Sciatic nerve (tissue), 2 donors: ENCODE measurements at places on chromosomes 11 and 22.

GRCh38 chr11:1675536-1676228, 21.3 kb upstream of the KRTAP5-6 start:
- no peak for DNase-seq

- no peak for DNase-seq
Observed at GRCh38 chr22:29719899-29720645, at the start of gene CABP7. Gene CABP7 (plus strand): TSS chr22:29720003. CDS start chr22:29720425, 422 bp downstream.

- DNase-seq: no peak
Observed at GRCh38 chr22:46353483-46354105, 18.1 kb downstream of the TRMU start.

GRCh38 chr11:65121865-65122696, at the start of the genes FAU and MRPL49:
Gene FAU (minus strand): TSS chr11:65122134. CDS start chr11:65121813, 321 bp downstream.
Gene MRPL49 (plus strand): TSS chr11:65122321. CDS start chr11:65122347, 26 bp downstream.
- peak; percentile 98 for DNase-seq

GRCh38 chr11:110147962-110148709, 54.9 kb downstream of the ZC3H12C start:
- DNase-seq: no peak

- DNase-seq: no peak
Observed at GRCh38 chr11:27209562-27210005, 153.4 kb downstream of the CCDC34 start.

- DNase-seq: no peak
Observed at GRCh38 chr11:76277298-76278175, 71.2 kb upstream of the WNT11 start.

DNA sequence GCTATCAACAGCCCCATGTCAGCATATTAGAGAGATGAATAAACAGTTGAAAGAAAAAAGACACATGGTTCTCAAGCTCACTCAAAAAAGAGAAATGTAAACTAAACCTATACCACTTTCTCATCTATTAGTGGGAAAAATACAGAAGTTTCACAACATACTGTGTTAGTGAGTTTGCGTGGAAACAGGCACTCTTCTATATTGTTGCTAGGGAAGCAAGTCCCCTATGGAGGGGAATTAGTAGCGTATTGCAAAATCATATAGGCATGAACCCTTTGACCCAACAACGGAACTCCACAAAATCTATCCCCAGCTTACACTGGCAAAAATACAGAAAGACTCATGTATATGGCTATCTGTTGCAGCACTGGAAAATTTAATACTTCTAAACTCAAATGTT, 14.2 kb upstream of the RFPL2 start:
- no peak for DNase-seq

- DNase-seq: no peak
Observed at GRCh38 chr11:72218251-72218745, 1.7 kb downstream of the FOLR2 start.

- DNase-seq: no peak
Observed at GRCh38 chr11:117936973-117937372, 7.8 kb upstream of the TMPRSS13 start.

DNA sequence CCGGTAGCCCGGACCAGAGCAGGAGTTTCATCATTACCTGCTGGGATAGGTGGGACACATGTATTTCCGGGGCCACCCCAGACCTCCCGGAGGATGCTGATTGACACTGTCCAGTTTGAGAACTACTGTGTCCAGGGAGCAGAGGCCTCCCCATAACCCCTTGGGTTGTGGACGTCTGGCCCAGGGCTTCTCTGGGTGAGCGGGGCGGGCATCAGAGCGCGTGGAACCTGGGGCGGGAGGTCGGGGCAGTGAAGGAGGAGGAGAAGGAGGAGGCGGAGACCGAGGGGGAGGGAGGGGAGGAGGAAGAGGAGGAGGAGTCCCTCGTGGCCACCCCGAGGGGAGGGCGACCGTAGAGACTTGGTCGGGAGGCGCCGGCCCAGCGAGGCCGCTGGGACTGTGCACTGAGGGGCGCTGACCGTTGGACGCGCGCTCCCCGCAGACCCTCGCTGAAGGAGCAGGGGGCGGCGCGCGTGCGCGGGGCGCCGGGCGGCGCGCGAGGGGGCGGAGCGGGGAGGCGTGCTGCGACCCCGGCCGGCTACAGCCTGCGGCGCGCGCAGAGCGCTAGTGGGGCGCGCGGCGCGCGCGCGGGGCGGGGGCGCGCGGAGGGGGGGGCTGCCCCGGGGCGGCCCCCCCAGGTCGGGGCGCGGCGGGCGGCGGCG, at the start of gene GRK3:
TSS of gene GRK3 (plus strand) at position 356 of the 659 bp plus-strand sequence. CDS start 366 bp downstream, outside the sequence.
- peak; percentile 85 for DNase-seq

- DNase-seq: no peak
Observed at GRCh38 chr11:119091966-119092879, 7.5 kb downstream of the HMBS start.

- DNase-seq: no peak
Observed at GRCh38 chr22:40199852-40200251, 22.1 kb downstream of the TNRC6B start.

DNA sequence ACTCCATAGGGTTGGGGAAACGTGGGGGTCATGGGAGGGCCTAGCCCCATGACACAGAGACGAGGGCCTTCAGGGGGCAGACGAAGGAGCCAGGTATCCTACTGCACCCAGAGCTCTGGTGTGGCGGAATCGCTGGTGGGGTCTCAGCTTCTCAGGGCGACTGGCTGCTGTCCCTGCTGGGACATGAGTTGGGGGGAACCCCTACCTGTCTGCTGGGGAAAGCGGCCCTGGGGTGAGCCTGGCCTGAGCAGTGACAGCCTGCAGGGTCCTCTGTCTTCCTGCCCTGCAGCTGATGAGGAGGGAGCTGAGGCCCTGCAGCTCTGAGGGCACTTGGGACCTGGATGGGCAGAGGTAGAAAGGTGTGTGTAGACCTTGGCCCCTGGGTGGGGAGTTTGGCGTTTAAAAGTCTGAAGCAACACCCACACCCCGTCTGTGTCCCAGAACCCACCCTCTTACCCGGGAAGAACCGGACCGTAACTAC, 33.6 kb upstream of the GRAMD4 start:
- DNase-seq: no peak

DNA sequence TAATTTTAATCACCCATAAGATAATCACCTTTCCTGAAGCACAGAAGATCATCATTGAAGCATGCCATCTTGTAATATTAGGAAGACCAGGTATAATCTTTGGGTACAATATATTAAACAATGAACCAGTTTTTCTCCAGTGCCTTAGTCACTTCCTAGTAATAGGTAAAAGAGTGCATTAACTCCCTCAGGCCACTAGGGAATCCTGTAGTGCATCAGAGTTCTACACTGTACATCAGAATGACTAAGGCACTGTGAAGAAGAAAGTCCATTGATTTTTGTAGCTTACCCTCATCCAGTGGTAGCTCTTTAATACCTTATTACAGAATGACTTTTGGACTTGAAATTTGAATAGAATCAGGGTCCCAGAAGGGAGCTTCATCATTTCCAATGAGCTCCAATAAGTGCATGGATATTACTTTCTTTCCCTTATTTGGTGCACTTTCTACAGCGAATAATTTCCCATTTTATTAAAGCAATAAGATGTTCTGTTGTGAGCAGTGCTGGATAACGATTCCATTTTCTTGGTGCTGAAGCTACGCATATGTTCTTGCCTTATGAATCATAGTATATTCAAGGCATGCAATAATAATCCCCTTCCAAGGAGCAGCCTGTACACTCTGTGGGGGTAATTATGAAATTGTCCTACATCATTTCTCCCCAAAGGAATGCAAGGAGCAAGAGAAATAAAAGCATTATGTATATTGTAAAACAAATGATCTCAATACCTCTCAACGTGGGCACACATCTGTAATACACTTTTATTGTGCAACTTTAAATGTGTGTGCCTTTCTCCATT, 4.7 kb downstream of the C11orf87 start:
- DNase-seq: no peak

DNA sequence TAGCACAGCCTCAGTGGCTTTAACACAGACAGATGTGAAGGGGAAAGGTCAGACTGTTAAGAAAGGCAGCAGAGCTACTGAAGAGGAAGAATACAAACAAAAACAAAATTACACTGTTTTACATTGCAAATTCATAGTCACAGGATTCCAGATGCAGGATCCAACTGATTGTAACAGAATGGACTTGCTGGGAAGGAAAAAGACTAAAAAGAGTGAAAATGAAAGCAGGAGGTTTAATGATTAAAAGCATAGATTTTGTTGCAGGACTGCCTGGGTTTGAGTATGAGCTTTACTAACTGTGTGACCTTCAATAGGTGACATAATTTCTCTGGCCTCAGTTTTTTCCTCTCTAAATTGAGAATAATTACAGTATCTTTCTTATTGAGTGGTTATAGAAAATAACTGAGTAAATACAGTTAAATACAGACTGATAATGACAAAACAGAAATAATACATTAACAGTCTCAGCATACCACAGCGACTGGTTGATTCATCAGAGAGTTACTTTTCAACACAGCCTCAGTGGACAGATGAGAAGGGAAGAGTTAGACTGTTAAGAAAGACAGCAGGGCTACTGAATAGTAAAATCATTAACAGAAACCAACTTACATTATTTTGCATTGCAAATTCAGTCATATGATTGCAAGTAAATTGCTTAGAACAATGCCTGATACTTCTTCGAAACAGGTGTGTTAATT, 704.2 kb upstream of the TENM4 start:
- no peak for DNase-seq

GRCh38 chr11:4441515-4441914, 7.6 kb upstream of the OR52K2 start:
- no peak for DNase-seq

DNA sequence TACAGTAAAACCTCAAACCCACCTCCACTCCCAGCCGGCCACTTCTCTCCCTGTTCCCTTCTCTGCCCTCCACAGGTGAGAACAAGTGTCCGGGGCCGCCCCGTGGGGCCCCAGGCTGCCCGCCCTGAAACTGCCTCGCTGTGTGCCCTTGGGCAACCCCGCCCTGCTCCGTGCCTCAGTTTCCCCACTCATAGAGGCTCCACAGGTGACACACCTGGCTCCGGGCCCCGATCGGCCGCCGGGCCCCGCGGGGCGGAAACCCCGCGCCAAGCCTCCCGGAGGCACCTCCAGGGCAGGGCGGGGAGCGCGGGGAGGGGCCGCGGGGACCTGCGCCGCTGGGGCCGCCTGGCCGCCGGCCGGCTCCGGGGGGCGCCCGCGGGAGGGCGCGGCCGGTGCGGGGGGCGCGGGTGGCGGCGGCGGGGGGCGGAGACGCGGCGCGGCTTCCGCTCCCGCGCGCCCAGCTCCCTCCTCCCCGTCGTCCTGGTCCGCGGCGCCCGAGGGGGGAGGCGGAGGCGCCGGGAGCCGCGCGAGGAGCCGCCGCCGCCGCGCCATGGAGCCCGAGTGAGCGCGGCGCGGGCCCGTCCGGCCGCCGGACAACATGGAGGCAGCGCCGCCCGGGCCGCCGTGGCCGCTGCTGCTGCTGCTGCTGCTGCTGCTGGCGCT, at the start of gene LRP5:
TSS of gene LRP5 (plus strand) at position 475 of the 663 bp plus-strand sequence. CDS start at position 599, 124 bp downstream.
- no peak for DNase-seq

DNA sequence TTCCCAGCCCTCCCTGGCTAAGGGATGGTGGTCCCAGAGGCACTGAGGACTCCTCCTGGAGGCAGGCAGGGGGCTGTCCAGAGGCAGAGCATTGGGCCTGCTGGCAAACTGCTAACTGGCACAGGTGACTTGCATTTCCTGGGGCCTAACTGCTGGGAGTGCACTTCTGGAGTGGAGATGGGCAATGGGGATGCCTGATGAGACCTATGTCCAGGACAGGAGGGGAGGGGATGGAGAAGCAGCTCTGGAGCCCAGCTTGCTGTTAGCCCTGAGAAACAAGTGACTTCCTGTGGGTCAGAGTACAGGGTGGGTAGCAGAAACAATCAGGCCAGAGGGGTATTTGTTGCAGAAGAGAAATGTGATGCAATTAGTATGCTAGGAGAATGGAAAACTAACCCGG, 253.2 kb downstream of the ST3GAL4 start:
- DNase-seq: no peak

DNA sequence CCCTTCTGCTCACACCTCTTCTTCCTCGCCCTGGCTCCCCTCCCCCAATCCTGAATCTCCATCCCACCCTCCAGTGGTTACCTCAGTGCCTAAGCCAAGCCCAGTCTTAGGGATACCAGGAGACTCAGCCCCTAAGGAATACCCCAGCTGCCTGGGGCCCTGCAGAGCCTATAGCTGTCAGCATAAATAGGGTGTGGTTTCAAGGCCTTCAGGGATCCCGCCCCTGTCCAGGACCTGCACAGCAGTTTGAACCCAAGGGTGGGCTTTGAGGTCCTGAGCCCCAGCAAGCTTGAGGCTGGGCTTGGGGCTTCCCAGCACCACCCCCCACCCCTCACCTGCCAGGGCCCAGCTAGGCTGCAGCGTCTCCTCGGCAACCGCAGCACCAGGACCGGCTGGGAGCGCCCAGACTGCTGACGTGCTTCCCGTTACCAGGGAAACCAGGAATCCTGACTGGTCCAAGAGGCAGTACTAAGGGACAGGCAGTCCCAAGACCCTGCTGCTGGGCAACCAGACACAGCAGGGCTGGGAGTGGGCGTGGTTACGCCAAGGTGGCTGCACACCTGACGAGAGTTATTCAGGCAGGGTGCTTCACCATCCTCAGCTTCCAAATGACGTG, 13.7 kb downstream of the APBB1 start:
- no peak for DNase-seq

DNA sequence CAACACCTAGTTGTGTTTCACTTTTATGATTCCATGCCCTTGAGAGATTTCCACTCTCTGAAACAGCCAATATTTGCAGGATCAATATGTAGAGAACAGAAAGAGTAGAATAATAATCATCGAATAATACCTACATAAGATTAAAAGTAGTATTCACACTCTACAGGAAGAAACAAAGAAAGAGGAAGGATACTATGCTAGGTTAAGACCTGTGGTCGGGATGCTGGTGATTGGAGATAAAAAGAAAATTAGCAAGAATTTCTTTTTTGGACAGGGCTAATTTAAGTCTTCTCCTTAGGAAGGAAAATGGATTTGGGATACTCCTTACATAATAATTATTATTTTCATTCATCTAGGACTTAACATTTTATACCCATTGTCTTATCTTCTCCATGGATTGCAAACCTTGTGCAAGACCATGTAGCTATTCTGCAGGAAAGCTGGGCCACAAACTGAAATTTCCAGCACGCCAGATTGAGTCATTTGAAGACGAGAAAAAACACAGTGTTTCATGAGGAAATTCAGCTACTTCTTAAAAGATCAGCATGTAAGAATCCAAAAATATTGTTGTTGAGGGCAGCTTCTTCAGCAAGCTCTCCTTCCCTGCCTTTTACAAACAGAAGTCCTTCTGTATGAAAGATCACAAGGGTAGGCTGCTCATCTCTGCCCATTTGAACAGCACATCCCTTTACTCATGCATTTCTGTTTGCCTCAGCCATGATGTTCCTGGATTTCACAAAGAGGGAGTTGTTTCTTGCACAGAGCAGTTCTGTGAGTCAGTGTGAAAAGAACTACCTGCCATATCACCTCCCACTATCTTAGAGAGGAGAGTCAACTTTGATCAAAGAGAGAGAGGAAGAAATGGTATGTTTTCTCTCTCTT, 90.7 kb downstream of the FAM76B start:
- no peak for DNase-seq

- DNase-seq: no peak
Observed at GRCh38 chr11:84290647-84291046, 1004.5 kb upstream of the CCDC90B start.

GRCh38 chr11:45659818-45660160, 5.6 kb downstream of the CHST1 start:
- DNase-seq: no peak

DNA sequence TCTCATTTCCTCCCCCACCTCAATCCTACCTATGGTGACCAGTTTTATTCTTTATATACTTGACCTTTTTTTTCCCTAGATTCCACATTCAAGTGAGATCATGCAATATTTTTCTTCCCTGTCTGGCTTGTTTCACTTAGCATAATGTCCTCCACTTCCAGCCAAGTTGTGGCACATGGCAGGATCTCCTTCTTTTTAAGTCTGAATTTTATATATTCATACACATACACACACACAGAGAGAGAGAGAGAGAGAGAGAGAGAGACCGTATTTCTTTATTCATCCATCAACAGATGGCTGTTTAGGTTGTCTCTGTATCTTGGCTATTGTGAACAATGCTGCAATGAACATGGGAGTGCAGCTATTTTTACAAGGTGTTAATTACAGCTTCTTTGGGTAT, 1.4 kb downstream of the POU2AF2 start:
- DNase-seq: no peak
